ENCODE measurements at places on chromosomes 3 and 15.

DNA sequence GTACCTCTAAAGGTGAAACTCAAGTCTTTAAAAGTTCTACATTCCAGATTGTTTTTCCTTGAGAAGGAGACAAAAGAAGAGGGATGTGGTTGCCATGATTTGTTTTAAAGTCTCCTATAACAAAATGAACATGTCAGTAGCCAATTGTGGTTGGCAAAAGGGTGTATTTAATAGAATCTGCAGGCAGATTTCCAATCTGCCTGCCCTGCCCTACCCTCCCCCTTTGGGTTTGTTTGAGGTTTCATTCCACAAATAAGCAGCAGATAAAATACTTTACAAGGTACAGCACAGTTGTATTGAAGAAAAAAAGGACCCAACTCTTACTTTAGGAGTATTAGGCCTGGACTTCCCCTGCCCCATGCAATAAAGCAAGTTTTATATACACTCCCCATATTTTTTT lies 59.5 kb downstream of the MLH1 start:
- no peaks in the 10 kb centered on the region for H3K27me3 ChIP-seq
- H3K36me3 ChIP-seq = peaks cover 69% of the 10 kb centered on the region
- no peak overlapping the region for H3K27ac ChIP-seq
- DNase-seq = no peak
- H3K4me1 ChIP-seq = peaks cover 9% of the 10 kb centered on the region

GRCh38 chr3:32758375-32758753 lies 59.4 kb upstream of the TRIM71 start:
- no peaks in the 10 kb centered on the region for H3K27me3 ChIP-seq
- H3K4me3 ChIP-seq = no peak overlapping the region
- peaks cover 36% of the 10 kb centered on the region for H3K36me3 ChIP-seq
- no peaks in the 10 kb centered on the region for H3K4me1 ChIP-seq
- DNase-seq = no peak

- DNase-seq = no peak
- H3K36me3 ChIP-seq = peaks cover 65% of the 10 kb centered on the region
- no peaks in the 10 kb centered on the region for H3K27me3 ChIP-seq
- H3K27ac ChIP-seq = no peak overlapping the region
- no peak overlapping the region for H3K4me3 ChIP-seq
Observed at GRCh38 chr3:42605546-42606173, 5.2 kb downstream of the NKTR start.

DNA sequence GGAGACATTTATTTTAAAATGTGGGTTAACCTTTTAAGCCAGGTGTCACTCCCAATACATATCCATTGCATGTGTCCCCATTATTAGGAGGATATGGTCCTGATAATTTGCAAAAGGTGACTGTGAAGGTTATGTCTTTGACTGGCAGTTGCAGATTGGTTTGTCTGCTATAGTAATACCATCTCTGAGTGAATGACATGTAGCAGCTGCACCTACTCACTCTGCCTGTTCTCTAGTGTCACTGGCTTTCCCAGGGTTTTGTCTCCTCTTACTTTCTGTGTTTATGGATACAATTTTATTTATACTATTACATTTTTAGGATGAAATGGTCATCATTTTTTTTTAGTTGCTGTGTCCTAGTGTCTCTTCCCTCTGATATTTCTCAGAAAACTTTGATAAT lies 393.2 kb downstream of the C3orf38 start:
- no peak overlapping the region for H3K27ac ChIP-seq
- no peaks in the 10 kb centered on the region for H3K36me3 ChIP-seq
- H3K4me3 ChIP-seq = no peak overlapping the region
- H3K4me1 ChIP-seq = no peaks in the 10 kb centered on the region

DNA sequence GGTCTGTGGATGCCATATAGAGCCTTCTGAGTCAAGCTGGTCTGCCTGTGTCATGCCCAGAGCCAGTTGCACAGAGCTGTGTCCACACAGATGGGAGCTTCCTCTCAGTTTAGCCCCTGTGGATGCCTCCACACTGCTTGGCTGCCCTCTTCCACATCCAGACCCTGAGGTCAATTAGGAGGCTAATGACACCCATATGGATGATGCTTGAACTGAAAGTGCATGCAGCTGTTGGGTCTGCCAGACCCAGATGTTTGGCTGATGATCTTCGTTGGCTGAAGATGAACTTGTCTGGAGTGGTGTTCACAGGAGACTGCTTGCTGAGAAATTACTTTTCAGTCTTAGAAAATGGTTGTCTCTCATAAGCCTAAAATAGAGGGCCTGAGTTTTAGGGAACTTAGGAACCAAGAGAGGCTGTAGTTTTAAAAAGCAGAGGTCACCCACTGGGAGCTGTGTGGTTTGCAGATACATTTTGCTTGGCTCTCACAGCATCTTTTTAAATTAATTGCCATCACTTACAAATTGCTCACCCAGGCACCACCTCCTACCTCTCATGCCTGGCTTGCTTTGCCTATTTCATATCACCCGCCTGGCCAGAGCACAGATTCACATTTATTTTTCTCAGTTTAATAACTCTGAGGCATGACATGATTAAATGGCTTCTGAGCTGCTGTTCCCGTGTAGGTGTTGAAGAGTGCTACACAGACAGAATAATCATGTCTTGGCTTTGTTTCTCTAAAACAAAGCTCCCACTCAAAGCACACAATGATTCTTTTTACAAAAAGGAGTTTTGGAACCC lies 176.1 kb downstream of the MINAR1 start:
- no peaks in the 10 kb centered on the region for H3K4me1 ChIP-seq
- no peaks in the 10 kb centered on the region for H3K27me3 ChIP-seq
- no peak overlapping the region for H3K4me3 ChIP-seq
- H3K36me3 ChIP-seq = no peaks in the 10 kb centered on the region
- DNase-seq = no peak

All from endodermal cell (in vitro differentiated cells).